ENCODE measurements at places on chromosomes 16 and 17.

DNA sequence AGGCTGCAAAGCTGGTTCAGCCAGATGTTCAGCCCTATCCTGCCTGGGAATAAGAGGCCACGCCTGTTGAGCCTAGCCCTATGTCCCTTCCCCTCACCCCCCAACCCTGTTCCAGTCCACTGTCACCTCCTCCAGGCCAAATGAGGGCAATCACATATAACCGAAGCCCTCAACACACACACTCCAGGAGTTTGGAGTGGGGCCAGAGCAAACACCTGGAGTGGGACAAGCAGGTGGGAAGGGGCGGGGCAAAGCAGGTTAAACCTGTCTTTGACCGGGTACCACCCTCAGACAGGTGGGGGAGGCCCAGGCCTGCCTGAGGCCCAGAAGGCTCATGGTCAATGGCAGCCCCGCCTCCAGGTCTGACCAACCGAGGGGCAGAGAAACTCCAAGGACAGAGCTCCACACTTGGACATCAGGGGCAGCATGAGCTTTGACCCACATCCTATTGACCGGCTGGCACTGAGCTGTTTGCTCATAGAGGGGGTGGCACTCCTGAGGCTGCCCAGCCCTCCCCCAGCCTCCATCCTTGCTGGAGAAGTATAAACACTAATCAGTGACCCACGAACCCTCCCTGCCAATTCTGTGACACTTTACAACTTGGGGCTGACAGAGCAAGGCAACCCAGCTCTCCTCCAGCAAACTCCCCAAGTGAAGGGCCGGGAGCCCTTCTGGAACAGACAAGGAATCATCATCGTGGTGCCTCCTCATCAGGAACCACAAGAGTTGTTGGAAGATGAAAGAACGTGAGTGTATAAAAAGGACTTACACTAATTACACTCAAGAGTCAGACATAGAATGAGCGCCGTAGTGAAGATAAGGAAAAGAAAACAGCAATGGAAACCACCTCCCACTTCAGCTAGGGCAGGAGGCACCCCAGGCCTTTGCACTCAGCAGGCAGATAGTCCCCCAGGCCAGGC is 1.5 kb downstream of the ESRP2 start:
- DNase-seq: no peak

DNA sequence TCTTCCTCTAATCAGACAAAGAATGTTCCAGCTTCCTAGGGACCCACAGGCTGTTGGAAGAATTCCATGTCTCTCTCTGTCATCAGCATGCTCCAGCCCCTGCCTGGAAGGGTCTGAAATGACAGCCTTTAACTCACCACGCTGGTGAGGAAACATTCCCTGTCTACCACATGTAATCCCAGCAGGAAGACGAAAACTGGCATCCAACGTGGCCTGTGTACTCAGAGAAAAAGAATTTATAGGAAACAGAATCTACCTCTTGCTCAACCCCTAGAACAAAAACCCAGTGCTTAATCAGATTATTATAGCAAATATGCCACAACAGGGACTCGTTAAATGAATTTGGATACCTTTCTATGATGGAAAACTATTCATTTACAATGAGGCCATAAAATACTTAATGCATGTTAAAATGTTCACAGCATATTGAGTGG is 147.3 kb upstream of the FOXF1 start:
- no peak for DNase-seq

DNA sequence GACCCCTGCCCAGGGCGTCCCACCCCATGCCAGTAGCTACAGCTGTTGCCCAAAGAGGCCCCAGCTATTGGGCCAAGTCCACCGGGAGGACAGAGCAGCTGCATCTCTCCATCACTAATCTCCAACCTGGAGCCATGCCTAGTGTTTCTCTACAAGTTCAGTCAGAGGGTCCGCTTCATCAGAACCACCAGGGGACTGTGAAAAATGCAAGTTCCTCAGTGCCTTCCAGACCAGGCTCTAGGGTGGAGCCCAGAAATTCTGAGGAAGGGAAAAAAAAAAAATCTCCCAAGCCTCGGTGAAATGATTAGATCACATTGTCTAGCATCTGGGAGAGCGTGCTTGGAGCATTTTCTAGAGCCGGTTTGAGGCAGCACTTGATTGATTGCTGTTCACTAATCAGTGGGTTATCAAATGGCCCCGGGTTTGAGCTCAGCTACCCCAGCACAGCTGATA is 22.4 kb upstream of the HERPUD1 start:
- no peak for DNase-seq

GRCh38 chr16:79309606-79310005 is 290.9 kb downstream of the MAF start:
- DNase-seq: no peak

DNA sequence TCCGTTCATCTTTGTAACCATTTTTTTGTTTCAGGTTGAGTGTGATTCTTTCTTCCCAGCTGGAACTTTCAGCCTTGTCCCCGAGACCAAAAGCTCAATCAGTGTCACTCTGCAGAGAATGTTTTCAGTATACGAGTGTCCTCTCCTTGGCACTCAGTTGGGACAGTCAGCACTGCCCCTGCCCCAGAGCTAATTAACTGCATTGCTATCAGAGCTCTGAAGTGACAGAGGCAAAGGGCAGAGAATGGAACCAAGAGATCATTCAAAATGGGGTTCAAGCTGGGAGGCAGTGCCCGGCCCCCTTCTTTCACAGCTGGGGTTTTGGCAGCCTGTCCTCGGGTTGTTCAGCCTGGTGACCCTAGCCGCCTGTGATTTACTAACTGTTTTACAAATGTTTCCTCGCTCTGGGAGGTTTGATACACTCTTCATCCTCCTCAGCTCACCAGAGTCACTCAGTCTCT is 195.9 kb upstream of the TBX2 start:
- no peak for DNase-seq

DNA sequence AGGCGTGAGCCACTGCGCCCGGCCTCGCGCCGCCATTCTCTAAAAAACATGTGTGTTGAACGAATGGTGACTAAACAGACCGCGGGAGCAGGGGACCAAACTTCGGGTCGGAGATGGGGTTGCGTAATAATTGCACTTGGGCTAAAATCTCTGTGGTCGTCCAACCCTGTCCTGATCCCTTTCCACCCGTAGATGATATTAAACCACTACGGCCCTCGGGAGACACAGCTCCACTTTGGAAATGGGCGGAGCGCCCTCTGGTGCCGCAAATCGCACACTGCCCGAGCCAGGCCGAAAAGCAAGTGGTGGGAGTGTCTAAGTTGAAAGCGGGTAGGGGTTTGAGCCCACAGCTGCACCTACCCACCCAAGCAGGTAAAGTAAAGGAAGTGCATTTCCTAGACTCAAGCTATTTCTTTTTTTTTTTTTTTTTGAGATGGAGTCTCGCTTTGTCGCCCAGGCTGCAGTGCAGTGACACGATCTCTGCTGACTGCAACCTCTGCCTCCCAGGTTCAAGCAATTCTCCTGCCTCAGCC is 17.0 kb downstream of the CAVIN1 start:
- peak; percentile 96 for DNase-seq

- DNase-seq: no peak
Measured at GRCh38 chr17:79681628-79682261, 49.0 kb upstream of the ENPP7 start.

- no peak for DNase-seq
Measured at GRCh38 chr16:74716355-74716754, 15.7 kb upstream of the MLKL start.

GRCh38 chr17:80006339-80006720 is 29.3 kb downstream of the TBC1D16 start:
- DNase-seq: no peak

GRCh38 chr16:11386791-11387546 is 41.7 kb downstream of the RMI2 start:
- DNase-seq: no peak

DNA sequence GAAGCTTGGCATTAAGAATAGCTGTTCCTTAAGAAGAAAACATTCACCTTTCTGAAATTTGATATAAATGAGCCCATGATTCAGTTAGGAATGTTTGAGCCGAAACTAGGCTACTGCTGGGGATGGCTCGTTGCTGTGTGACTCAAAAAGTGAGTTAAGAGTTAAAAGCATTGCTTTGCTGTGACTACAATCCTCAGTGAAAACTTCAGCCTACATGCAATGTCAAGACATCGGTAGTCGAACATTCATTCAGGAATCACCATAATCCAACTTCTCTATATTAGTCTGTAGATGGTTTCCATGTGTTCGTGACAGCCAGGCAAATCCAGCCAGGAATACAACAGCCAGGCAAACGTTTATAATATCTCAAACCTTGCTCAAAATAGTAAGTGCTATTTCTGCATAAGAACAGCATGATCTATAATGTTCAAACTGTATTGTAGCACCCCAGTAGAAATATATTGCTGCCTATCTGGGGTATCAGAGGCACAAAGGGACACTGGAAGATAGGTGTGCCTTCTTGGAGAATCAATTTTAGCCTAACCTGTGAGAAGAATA is 1225.1 kb downstream of the CDH8 start:
- no peak for DNase-seq

- DNase-seq: no peak
Measured at GRCh38 chr17:73067075-73067474, 25.4 kb downstream of the SLC39A11 start.

DNA sequence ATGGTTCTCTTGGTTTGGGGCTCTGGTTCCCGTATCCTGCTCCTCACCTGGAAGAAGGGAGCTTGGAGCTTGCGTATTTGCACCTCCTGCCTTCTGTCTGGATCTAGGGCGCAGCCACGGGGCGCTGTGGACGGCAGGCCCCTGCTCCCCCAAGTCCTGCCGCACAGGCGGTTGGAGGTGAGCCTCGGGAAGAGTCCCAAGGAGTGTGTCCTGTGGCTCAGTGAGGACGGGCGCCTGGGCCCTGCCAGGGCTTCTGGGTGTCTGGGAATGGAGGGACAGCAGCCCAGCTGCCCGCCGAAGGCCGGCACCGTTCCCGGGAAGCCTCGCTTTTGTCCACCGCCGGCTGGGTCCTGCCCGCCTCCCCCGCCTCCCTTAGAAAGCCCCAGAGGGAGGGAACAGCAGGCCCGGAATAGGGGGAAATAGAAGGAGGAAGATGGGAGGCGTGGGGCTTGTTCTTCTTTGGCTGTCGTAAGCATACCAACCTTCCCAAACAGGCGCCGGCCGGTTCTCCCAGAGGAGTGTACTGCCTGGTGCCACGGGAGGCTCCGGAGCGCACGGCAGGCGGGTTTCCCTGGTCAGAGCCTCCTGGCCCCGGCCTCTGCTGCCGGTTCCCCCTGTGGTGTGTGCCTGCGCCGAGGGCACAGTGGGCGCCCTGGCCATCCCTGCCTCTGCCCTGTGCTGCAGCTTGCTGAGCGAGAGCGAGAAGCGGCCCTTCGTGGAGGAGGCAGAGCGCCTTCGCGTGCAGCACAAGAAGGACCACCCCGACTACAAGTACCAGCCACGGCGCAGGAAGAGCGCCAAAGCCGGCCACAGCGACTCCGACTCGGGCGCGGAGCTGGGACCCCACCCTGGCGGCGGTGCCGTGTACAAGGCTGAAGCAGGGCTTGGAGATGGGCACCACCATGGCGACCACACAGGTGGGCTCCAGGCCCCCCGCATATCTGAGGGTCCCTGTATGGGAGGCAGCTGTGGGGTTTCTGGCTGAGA is 1.8 kb downstream of the SOX8 start:
- DNase-seq: no peak

DNA sequence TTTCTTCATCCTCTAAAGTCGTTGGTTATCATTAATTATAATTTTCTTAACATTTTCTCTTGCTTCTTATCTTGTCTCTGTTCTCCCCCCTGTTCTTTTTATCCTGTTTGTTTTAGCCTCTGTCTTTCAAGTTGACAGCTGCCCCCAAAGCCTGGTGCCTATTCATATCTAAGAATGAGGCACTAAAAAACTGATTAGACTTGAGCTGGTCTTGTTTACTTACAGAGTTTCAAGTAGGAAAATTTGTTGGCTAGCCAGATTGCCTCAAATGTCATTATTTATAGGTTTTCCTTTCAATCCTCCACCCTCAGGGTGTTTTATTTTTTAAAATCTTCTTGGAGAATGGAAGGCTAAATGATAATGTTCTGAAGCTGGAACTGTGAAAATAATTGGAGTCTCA is 236.0 kb downstream of the UTP18 start:
- no peak for DNase-seq

DNA sequence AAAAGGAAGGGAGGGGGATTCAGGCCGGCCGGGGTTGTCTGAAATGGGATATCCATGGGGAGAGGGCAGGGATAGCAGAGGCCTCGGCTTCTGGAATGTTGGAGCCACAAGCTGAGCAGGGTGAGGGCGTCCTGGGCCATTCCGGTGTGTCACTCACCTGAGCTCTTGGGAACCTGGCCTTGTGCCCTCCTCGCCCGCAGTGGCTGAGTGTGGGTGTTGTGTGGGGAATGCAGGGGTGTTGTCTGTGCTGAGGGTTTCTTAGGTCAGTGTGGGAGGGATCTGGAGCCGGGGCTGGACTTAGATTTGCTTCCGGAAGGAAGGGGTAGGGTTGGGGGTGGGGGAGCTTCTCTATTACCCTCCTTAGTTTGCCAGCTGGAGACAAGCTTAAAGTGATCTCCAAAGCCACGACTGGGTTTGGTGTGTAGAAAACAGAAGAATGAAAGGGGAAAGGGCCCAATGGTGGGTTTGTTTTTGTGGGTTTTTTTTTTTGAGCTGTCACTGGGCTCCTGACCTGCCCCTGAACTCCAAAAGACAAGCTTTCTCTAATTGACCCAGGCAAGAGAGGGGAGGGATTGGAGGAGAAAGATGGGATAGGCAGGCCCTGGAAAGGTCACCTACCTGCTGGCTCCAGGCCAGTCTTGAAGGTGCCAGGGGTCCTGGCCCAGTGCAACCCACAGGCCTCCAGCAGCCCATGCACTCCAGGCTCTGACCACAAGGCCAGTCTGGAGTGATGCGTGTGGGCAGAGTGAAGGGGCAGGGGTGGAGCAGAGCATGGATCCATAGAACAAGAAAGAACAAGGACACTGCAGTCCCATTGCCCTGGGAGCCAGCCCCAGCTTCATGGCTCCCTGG is at the start of gene SULT1A2:
TSS of gene SULT1A2 (minus strand) at position 211 of the 852 bp plus-strand sequence. CDS start 1,120 bp downstream, outside the sequence.
- no peak for DNase-seq

DNA sequence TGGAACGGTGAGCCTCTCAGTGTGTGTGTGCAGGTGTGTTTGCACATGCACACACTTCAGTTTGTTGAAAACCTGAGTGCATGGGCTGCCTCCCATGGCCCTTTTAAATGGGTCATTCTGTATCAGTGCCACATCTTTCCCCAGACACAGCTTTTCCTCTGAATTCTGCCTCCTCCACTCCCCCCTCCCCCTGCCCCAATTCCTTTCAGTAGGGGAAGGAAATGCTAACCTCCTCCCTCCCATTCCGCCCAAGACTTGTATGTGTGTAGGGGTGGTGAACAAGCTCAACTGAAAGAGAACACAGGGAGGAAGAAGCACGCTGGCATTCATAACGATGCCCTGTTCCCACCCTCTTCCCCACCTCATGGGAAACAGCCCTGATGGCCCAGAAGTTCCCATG is 34.3 kb downstream of the C17orf75 start:
- no peak for DNase-seq

DNA sequence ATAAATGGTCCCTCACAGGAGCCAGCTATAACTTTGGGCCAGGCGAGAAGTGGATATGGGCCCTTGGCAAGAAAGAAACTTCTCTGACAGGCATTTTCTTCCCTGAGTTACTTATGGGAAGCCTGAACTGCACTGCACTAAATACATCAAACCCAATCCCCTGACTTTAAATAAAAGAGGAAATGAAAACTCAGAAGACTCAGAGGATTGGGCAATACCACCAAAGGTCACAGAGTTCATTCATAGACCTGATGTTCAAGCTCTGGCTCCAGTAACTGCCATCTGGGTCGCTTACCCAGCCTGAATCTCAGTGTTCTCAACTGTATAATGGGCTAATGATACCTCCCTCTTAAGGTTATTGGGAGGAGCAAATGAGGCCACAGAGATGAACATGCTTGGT is 815 bp downstream of the KRT35 start:
- DNase-seq: no peak
